ENCODE measurements at places on chromosomes 4 and X. TPM values are rescaled to one million over a fixed set of nuclear protein-coding genes. Genes with fewer than 3 reads are reported as not detected.

DNA sequence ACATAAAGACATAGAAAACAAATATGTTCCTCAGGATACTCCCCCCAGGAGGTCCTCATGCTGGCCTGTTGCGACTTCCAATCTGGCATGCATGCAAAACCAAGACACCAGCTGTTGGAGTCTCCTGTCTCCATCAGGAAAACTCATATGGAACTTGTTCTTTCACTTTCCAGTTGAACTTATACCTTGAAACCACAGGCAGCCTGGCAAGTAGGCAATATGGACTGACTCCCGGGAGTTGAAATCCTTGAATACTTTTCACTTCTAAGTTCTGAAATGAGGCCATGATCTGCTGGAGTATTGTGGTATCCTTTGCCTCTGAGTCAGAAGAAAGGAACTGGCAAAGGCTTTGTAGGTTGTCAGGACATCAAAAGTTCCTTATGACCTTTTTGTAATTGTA is 444.2 kb downstream of the IDS start:
- no peak for DNase-seq

The GJB1 gene
- total RNA-seq = not detected

DNA sequence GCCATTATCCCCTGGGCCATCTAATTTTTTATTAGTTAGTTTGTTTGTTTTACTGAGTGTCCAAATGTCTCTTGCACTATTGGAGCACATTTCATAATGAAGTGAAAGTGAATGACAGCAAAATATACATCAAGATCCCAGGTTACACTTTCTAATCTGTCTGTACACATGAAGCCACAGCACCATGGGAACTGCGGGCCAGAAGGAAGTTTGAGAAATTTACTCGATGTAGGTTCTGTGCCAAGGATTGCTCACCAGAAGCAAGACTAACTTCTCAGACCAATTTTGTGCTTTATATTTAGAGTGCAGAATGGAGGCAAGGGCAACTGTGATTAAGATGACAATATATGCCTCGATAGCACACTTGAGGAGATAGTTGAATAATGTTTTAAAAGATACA is 258.0 kb downstream of the COL25A1 start:
- DNase-seq = no peak

DNA sequence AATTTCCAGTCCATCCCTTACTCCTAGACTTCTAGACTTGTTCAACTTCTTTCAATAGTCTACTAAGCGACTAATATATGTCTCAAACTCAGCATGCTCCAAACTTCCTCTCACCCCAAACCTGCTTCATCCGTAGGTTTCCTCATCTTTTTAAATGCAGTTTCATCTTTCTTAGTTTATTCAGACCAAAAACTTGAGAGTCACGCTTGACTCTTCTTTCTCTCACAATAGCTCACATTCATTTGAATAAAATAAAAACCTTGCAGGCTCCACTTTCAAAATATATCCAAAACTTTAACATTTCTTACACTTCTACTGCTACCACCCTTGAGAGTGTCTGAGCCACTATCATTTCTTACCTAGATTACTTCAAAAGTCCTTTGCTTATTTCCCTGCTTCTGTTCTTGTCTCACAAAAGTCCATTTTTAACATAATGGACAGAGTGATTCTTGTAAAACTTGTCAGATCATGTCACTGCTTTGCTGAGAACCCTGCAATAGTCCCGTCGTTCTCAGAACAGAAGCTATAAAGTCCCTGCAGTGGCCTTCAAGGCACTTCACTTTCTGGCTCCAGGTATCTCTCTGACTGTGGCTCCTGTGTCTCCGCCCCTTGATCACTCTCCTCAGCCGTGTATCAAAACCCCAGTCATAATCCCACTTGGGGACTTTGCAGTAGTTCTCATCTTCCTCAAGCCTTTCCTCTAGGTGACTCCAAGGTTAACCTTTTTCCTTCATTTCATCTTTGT is 167.6 kb downstream of the ARHGAP24 start:
- DNase-seq = no peak

The GPRIN3 gene
- total RNA-seq = 0.15 TPM

The SH2D1A gene
- total RNA-seq = not detected

Data from neural progenitor cell (in vitro differentiated cells).